Type B pancreatic cell (in vitro differentiated cells): ENCODE measurements at places on chromosomes 3 and 15.
A peak's percentile ranks its signal among the peaks of the same experiment; 100 is the strongest.

DNA sequence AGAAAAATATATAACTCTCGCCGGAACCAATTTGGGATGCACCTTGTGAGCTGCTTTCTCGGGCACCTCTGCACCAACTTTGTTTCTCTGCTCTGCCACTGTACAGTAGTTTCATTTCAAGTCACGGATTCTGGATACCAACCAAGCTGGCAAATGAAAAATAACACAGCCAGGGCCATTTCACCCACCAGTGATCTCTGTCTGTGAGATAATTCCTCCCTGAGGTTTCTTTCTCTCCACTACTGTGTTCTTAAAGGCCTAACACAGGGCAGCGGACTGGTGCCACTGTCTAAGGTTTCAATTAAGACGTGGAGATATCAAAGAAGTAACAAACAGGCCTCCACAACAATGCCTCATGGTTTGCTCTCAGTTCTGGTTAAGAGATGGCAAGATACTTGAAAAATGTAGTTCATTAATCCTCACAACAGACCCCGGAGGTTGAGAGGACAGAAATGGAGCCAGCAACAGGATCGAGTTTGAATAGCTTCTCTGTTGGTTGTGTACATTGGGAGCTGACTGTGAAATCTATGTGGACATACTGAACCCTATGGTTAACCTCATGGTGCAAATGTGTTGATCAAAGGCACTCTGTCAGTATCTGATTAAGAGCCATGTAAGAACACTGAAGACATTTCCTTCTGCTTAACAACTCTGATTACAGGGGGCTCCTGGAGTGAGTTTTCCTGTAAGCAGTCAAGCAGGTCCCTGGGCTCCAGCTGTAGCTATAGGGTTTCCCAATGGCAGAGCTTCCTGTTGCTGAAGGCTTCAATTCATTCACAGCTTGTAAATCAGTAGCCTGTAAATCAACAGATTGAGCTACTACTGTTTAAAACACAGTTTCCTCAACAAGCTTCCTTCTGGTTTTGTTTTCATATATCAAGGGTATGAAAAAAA is 470.5 kb downstream of the EPHA3 start:
- H3K27ac ChIP-seq, result no peak overlapping the region
- no peak for DNase-seq
- H3K36me3 ChIP-seq, result no peaks in the 10 kb centered on the region
- H3K27me3 ChIP-seq, result peaks cover 16% of the 10 kb centered on the region
- peak overlapping the region; percentile 26 for H3K4me3 ChIP-seq
- peaks cover 14% of the 10 kb centered on the region for H3K4me1 ChIP-seq

GRCh38 chr3:16913264-16913580 is 28.5 kb downstream of the PLCL2 start:
- DNase-seq, result no peak
- no peak overlapping the region for H3K27ac ChIP-seq
- H3K4me3 ChIP-seq, result no peak overlapping the region
- no peaks in the 10 kb centered on the region for H3K27me3 ChIP-seq

DNA sequence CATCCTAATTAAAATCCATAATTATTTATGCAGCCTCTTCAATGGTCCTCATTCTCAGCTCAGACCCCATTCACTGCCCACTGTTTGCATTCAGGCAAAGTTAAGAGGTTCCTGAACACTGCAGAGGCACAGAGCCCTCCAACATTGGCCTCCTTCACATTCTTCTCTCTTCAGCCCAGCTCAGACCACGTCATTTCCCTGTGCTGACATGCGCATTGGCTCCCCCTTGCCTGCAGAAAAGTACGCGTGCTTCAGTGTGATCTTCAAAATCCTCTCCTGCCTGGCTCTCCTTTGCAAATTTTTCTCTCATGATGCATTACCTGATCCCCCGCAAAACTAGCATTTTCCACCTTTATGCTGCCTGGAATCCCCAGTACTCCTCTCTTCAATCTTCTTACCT is 552.3 kb downstream of the NTRK3 start:
- H3K36me3 ChIP-seq, result no peaks in the 10 kb centered on the region
- DNase-seq, result no peak
- no peaks in the 10 kb centered on the region for H3K4me1 ChIP-seq
- H3K27ac ChIP-seq, result no peak overlapping the region

- no peaks in the 10 kb centered on the region for H3K27me3 ChIP-seq
- H3K4me3 ChIP-seq, result no peak overlapping the region
- H3K4me1 ChIP-seq, result no peaks in the 10 kb centered on the region
- DNase-seq, result no peak
- peaks cover 39% of the 10 kb centered on the region for H3K36me3 ChIP-seq
- no peak overlapping the region for H3K27ac ChIP-seq
Measured at GRCh38 chr3:197125636-197126035, 96.0 kb upstream of the MELTF start.

GRCh38 chr3:104606812-104607211 is 759.9 kb upstream of the ALCAM start:
- no peak for DNase-seq
- H3K27ac ChIP-seq, result no peak overlapping the region
- H3K27me3 ChIP-seq, result no peaks in the 10 kb centered on the region
- no peaks in the 10 kb centered on the region for H3K36me3 ChIP-seq
- H3K4me1 ChIP-seq, result peaks cover 9% of the 10 kb centered on the region
- H3K4me3 ChIP-seq, result peak overlapping the region; percentile 10

- H3K27ac ChIP-seq, result no peak overlapping the region
- H3K27me3 ChIP-seq, result peaks cover 20% of the 10 kb centered on the region
- no peak overlapping the region for H3K4me3 ChIP-seq
- no peaks in the 10 kb centered on the region for H3K4me1 ChIP-seq
- H3K36me3 ChIP-seq, result no peaks in the 10 kb centered on the region
- no peak for DNase-seq
Measured at GRCh38 chr15:88738796-88739195, 64.4 kb upstream of the ACAN start.

DNA sequence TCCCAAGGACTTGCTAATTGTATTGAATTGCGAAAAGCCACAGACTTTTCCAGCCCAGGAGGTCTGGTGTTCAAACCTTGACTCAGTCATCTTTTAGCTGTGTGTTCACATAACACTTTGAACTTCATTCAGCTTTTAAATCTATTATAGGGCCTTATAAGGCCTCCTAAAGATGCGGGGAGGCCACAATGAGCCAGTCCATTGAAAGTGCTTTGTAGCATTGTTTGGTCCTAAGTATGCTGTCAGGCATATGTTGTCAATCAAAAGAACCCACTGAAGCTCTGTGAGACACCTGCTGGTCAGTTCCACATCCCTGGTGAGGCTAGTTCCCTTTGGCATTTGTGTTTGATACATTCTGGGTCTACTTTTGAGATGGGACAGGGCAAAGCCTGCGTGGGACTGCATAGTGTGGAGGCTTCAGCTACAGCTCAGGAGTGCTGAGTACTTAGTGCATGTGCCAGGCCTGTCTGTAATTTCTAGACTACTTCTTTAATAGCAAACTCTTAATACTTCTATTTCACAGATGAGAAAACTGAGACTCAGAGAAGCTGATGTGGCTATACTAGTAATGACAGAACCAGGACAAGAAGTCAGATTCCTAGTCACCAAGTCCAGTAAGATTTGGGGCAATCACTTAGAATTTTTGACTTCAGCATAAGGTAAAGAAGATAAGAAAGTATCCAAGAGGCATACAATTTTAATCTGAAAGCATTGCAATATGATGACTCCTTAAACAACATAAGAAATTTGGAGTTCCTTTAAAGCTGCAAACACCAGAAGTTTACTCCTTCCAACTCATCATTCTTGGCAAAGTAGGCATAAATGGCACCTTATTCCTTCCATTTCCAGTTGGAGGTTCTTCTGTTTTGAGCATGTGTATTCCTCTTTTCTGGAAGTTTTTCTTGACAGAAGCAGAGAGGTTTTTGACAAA is 213.0 kb downstream of the PDCD6IP start:
- no peak for DNase-seq
- no peak overlapping the region for H3K4me3 ChIP-seq
- H3K27me3 ChIP-seq, result no peaks in the 10 kb centered on the region

- H3K27me3 ChIP-seq, result peaks cover 4% of the 10 kb centered on the region
- peak overlapping the region; percentile 21 for H3K4me3 ChIP-seq
- H3K4me1 ChIP-seq, result peaks cover 37% of the 10 kb centered on the region
- no peaks in the 10 kb centered on the region for H3K36me3 ChIP-seq
- H3K27ac ChIP-seq, result peak overlapping the region; percentile 63
Measured at GRCh38 chr3:127735767-127736693, 63.3 kb downstream of the ABTB1 start.

- H3K4me3 ChIP-seq, result no peak overlapping the region
- peaks cover 7% of the 10 kb centered on the region for H3K27me3 ChIP-seq
- no peaks in the 10 kb centered on the region for H3K36me3 ChIP-seq
- DNase-seq, result no peak
- peak overlapping the region; percentile 46 for H3K27ac ChIP-seq
Measured at GRCh38 chr3:138326866-138327595, 2.6 kb downstream of the NME9 start.

GRCh38 chr15:62066663-62067447 is at the start of gene C2CD4A:
Gene C2CD4A (plus strand): TSS chr15:62066977. CDS start chr15:62067614, 637 bp downstream.
- H3K36me3 ChIP-seq, result no peaks in the 10 kb centered on the region
- H3K4me3 ChIP-seq, result peak within 1 kb of the TSS; percentile 88
- H3K27ac ChIP-seq, result peak within 1 kb of the TSS; percentile 29
- peaks cover 5% of the 10 kb centered on the region for H3K4me1 ChIP-seq

GRCh38 chr15:40925863-40926658 is 3.1 kb upstream of the DLL4 start:
- H3K27me3 ChIP-seq, result peaks cover 86% of the 10 kb centered on the region
- no peaks in the 10 kb centered on the region for H3K36me3 ChIP-seq
- no peak overlapping the region for H3K27ac ChIP-seq
- H3K4me3 ChIP-seq, result peak overlapping the region; percentile 75
- H3K4me1 ChIP-seq, result peaks cover 19% of the 10 kb centered on the region
- DNase-seq, result peak; percentile 73

- H3K36me3 ChIP-seq, result no peaks in the 10 kb centered on the region
- no peak overlapping the region for H3K27ac ChIP-seq
- H3K4me1 ChIP-seq, result peaks cover 15% of the 10 kb centered on the region
- no peak overlapping the region for H3K4me3 ChIP-seq
- DNase-seq, result no peak
Measured at GRCh38 chr3:65083240-65083639, 395.4 kb upstream of the ADAMTS9 start.

- peaks cover 43% of the 10 kb centered on the region for H3K4me1 ChIP-seq
- H3K27ac ChIP-seq, result no peak overlapping the region
- no peak for DNase-seq
- H3K27me3 ChIP-seq, result no peaks in the 10 kb centered on the region
- H3K4me3 ChIP-seq, result no peak overlapping the region
Measured at GRCh38 chr3:71380096-71380495, 203.4 kb downstream of the FOXP1 start.

DNA sequence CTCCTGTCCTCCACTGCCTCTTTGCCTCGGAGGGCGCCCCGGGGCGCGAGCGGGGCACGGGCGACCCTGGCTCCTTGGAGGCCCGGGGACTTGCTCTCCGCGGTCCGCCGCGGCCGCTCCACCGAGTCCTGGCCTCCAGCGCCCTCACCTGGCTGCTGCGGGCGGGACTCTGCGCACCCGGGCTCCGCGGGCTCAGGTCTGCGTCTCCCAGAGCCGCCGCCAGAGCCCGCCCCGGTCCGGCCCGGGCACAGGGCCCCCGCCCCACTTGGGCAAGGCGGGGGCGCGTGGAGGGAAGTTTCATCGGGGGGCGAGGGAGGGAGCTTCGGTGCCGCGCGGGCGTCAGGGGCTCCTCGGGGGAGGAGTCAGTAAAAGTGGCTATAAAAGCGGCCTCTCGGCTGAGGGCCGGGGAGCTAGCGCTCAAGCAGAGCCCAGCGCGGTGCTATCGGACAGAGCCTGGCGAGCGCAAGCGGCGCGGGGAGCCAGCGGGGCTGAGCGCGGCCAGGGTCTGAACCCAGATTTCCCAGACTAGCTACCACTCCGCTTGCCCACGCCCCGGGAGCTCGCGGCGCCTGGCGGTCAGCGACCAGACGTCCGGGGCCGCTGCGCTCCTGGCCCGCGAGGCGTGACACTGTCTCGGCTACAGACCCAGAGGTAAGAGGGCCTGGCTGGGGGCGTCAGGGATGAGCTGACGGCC is at the start of gene CEMIP:
Gene CEMIP, plus strand, starts transcription at position 407 of the 694 bp plus-strand sequence. CDS start 94,510 bp downstream, outside the sequence.
- H3K27me3 ChIP-seq, result peaks cover 50% of the 10 kb centered on the region
- peaks cover 11% of the 10 kb centered on the region for H3K4me1 ChIP-seq
- H3K4me3 ChIP-seq, result peak within 1 kb of the TSS; percentile 91
- DNase-seq, result peak; percentile 91

DNA sequence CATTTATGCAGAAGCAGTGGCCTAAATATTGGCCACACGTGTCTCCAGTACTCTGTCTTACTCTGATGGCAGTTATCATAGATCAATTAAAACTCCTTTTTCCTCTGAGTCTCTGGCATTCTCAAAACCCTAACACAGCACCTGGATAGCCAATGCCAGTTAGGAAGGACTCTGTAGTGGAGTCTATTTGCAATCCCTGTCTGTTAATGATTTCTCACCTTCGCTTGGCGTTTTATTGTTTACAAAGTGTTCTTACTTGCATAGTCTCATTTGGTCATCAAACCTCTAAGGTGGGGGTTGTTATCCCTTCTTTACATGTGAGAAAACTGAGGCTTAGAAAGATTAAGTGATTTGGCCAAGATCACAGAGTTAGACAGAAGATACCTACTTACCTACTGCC is 258.8 kb downstream of the IL5RA start:
- no peaks in the 10 kb centered on the region for H3K27me3 ChIP-seq
- H3K4me3 ChIP-seq, result no peak overlapping the region
- no peaks in the 10 kb centered on the region for H3K36me3 ChIP-seq
- DNase-seq, result no peak

GRCh38 chr3:58697561-58697960 is 31.0 kb upstream of the FAM3D start:
- H3K4me1 ChIP-seq, result no peaks in the 10 kb centered on the region
- H3K4me3 ChIP-seq, result no peak overlapping the region
- H3K27me3 ChIP-seq, result peaks cover 4% of the 10 kb centered on the region
- no peak overlapping the region for H3K27ac ChIP-seq
- no peak for DNase-seq

GRCh38 chr3:78255403-78255802 is 1215.5 kb downstream of the ROBO2 start:
- no peak overlapping the region for H3K27ac ChIP-seq
- no peaks in the 10 kb centered on the region for H3K36me3 ChIP-seq
- peaks cover 12% of the 10 kb centered on the region for H3K4me1 ChIP-seq
- no peaks in the 10 kb centered on the region for H3K27me3 ChIP-seq

GRCh38 chr3:81651139-81651538 is 110.3 kb downstream of the GBE1 start:
- no peak for DNase-seq
- peak overlapping the region; percentile 69 for H3K27ac ChIP-seq
- H3K27me3 ChIP-seq, result no peaks in the 10 kb centered on the region
- H3K4me3 ChIP-seq, result no peak overlapping the region
- no peaks in the 10 kb centered on the region for H3K36me3 ChIP-seq
- no peaks in the 10 kb centered on the region for H3K4me1 ChIP-seq

- no peaks in the 10 kb centered on the region for H3K27me3 ChIP-seq
- H3K36me3 ChIP-seq, result no peaks in the 10 kb centered on the region
- H3K4me3 ChIP-seq, result no peak overlapping the region
- peaks cover 6% of the 10 kb centered on the region for H3K4me1 ChIP-seq
Measured at GRCh38 chr3:159907828-159908227, 80.8 kb upstream of the IL12A start.

DNA sequence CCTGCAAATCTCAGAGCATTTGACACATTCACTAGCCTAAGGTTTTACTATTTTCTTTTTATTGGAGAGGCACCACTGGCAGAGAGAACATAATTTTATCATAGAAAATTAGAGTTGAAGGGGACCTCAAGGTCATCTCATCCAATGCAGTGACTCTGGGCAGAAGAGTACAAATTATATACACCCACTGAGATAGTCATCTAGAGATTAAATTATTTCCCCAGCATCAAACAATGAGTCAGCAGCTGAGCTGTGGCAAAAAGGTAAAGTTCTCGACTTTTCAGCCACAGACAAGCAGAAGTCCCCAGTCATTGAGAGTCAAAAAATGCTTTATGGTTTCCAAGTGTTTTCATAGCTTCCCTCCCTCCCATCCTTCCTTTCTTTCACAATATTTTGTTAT is 39.3 kb upstream of the SEMA6D start:
- peaks cover 3% of the 10 kb centered on the region for H3K27me3 ChIP-seq
- no peak for DNase-seq
- no peak overlapping the region for H3K4me3 ChIP-seq
- H3K36me3 ChIP-seq, result no peaks in the 10 kb centered on the region
